ENCODE measurements at places on chromosomes 4 and X. TPM values are rescaled to one million over a fixed set of nuclear protein-coding genes. Genes with fewer than 3 reads are reported as not detected.
A peak's percentile ranks its signal among the peaks of the same experiment; 100 is the strongest.

DNA sequence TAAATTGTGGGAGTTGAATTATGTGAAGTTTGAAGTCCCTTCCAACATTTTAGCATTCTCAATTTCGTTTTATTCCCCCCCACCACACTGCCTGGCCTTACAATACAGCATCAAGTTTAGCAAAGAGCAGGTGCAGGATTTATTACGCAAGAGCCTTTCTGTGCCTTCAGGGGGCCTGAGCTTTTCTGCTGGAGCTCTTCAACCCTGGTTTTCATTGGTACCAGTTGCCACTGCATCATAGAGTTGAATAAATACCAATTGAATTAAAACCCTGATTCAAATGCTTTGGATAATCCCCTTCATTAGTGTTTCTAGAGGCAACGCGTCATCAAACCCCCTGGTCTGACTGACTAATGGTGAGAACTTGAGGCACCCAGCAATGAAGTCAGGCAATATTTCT is 43.6 kb upstream of the KIT start:
- no peak for DNase-seq

GRCh38 chr4:138912704-138913340 is 102.8 kb upstream of the NOCT start:
- no peak for DNase-seq

- no peak for DNase-seq
Measured at GRCh38 chr4:78809928-78810835, 34.0 kb downstream of the BMP2K start.

DNA sequence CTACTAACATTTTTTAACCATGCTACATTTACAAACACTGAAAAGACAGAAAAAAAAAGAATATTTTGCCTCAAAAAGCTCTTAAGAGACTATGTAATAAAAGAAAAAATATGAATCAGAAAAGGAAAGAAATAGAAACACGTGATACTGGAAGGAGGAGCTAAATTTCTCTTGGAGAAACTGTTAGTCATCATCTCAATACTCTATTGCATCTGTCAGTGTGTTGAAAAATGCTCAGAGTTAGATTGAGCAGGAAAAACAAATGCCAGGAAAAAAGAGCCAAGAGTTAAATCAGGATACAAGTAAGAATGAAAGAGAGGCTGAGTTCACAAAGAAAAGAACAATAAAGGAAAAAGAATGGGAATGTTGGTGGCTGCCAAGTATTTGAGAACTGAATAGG is 2.6 kb downstream of the RAB28 start:
- peak; percentile 61 for DNase-seq

GRCh38 chr4:145920205-145920604 is 18.4 kb downstream of the ZNF827 start:
- DNase-seq: peak; percentile 90

GRCh38 chrX:104195489-104196084 is 29.3 kb downstream of the FAM199X start:
- DNase-seq: peak; percentile 40

DNA sequence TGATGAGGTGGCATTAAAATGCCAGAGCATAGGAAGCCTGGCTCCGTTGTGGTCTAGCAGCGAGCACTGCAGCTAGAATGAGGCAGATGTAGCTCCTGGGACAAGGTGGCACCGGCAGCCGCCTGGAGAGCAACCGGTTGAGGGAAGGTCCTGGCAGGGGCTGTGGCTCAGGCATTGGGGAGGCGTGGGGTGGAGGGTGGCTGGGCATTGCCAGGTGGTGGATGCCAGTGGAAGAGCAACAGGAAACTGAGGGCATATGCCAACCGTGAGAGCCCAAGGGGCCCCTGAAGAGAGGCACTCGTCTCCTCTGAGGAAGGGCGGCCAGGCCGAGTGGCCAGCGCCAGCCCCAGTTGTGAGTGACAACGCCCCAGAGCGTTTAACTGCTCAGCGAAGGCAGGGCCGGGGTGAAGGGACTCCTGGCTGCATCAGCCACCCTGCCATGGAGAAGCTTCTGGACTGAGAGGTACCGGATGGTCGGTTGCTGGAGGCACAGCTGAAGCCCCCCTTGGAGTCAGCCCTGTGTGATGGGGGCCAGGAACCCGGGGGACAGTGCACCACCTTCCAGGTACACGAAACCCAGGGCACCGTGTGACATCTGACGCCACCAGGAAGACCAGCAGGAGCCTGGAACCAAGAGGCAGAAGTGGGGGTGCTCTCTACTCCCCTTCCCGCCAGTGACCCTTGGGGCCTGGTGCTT is 13.2 kb upstream of the PDE6B start:
- no peak for DNase-seq

GRCh38 chr4:55499495-55499894 is 47.2 kb downstream of the CLOCK start:
- no peak for DNase-seq

GRCh38 chrX:36626898-36627297 is 381.3 kb upstream of the FAM47C start:
- DNase-seq: no peak

DNA sequence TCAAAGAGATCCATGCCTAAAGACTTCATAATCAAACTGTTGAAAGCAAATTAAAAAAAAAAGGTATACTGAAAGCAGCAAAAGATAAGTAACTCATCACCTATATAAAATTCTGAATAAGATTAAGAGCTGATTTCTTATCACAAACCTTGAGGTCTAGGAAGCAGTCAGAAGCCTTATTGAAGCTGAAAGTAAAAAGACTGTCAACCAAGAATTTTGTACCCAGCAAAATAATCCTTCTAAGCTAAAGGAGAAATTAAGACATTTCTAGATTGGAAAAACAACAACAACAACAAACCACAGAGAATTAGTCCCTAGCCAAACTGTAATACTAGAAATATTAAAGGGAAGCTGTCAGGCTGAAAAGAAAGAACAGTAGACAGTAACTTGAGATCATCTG is 622.9 kb downstream of the PCDH7 start:
- DNase-seq: no peak

- no peak for DNase-seq
Measured at GRCh38 chr4:102693262-102693850, 67.4 kb downstream of the MANBA start.

GRCh38 chrX:63754860-63755579 is 30.0 kb downstream of the ARHGEF9 start:
- DNase-seq: peak; percentile 92

DNA sequence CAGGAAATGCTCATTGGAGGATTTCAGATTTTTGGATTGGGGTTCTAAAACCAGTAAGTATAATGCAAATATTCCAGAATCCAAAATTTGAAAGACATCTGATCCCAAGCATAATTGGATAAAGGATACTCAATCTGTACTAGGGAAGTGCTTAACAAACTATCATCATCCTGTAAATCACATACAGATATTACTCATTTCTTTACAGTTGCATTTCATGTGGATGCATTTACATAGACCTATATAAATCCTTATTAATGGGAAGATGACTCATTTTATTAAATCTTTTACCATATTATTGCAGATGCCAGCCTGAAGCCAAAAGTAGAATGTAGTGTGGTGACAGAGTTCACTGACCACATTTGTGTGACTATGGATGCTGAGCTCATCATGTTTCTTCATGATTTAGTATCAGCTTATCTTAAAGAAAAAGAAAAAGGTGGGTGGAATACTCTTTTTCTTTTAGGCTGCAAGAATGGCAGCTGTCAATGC is 22.4 kb upstream of the ADAD1 start:
- no peak for DNase-seq

DNA sequence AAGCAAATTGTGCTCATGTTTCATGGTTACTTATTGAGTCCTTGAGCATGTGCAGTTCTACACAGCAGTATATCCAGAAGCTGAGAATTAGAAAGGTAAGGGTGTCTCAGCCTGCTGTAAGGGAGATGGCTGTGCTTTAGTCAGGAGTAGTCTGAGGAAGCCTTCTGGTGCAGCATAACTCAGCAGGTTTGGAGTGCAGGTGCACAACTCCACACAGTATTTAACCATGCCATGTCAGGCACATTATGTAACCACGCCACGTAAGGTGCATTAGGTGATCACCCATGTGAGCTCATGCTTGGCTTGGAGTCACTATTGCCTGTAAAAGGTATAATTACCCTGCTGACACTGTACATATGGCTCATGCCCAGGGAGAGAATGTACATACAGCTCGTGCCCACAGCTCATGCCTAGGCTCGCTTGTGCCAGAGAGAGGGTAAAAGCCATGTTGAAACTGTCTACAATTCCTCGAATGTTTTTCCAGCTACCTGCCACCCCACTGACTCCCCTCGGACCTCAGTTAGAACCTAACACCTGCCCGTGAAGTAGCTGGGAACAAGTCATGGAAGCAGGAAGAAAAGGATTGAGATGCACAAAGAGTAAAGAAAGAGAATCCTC is 37.8 kb downstream of the UCHL1 start:
- DNase-seq: no peak

DNA sequence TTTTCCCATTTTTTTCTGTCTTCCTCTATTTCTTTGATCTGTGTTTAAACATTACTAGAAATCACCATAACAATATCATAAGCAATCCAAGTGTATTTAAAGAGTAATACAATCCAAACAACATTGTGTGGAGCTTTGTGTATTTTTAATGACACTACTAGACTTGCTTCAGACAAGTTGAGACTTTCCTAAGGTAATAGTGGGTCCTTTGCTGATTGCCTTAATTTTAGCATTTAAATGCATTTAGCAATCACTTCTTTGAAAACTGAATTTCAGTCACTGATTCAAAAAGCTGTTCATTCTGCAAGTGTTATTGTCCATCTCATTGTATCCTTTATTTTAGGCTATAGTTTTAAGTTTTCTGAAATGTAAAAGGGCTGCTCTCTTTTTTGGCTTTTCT is 804.8 kb downstream of the ADGRL3 start:
- DNase-seq: no peak

DNA sequence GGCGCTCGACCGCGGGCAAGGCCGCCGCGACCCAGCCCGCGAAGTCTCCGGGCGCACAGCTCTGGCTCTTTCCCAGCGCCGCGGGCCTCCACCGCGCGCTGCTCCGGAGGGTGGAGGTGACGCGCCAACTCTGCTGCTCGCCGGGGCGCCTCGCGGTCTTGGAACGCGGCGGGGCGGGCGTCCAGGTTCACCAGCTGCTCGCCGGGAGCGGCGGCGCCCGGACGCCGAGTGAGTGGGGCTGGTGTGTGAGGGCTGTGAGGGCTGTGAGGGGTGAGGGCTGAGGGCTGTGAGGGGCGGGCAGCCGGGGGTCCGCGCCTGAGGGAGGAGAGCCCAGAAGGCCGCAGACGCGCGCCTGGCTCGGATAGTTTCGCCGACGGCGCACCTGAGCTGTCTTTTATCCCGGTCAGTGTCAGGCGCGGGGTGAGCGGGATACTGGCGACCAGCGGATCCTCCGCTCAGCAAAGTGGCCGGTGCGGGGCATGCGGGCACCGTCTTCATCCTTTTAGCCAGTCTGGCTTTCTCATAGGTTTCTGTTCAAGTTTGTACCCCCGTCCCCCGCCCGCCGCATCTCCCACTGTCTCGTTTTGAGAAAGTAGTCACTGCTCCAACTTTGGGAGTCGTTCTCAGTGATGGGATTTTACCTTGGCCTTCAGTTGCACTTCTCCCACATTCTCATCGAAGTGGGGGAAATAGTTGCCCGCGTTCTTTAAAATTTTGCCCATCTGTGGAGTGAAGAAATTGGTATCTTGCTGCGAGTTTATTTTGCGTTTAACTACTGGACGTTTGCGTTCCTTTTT is 586 bp downstream of the HERC5 start:
- peak; percentile 21 for DNase-seq

GRCh38 chr4:957231-957580 is 16.2 kb downstream of the DGKQ start:
- DNase-seq: no peak

DNA sequence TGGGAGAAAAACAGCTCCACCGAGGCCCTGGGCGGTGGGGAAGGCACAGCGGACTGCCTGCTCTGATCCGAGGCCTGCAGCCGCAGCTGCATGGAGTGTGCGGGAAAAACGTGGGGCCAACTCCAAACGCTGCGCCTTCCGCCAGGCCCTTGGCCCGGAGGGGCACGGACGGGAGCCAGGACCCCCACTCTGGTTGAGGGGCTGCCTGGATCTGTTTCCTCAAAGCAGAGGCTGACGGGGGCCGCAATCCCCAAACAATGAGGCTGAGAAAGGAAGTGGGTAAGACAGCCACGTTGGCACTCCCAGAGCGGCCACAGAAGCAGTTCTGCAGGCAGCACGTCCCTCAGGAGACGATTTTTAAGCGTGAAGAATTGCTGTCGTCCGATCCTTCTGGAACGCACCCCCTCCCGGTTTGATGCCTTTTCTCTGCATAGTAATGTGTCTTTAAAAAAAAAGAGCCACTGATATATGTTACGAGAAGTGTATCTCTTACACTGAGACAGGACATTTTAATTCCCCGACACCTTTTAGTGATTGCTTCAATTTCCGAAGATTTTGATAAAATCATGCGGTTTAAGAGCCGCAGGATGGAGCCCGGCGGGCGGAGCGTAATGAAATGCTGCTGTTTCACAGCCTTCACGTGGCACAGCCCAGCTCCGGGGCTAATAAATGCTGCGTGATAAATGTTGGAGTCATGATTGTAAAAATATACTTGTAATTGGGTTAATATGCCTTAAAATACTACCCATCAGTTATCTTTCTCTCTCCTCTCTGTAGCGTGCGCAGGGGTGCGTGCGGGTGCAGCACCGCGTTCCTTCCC is 85.7 kb downstream of the FAM53A start:
- DNase-seq: no peak

HS6ST2 gene
- not detected for total RNA-seq

MAGEA8 gene
- not detected for total RNA-seq

RTL5 gene
- total RNA-seq: 1.1 TPM

SCD5 gene
- total RNA-seq: 45.0 TPM

DRD5 gene
- not detected for total RNA-seq

RAB41 gene
- not detected for total RNA-seq

NR3C2 gene
- total RNA-seq: 5.9 TPM

RENBP gene
- total RNA-seq: 2.5 TPM

EPHA5 gene
- total RNA-seq: 6.8 TPM

ODAPH gene
- 0.13 TPM for total RNA-seq

Measured in myocyte (in vitro differentiated cells).